Activated CD8-positive, alpha-beta memory T cell treated with anti-CD3 and anti-CD28 coated beads for 4 hours (primary cell): ENCODE measurements at places on chromosomes 3 and 15.

DNA sequence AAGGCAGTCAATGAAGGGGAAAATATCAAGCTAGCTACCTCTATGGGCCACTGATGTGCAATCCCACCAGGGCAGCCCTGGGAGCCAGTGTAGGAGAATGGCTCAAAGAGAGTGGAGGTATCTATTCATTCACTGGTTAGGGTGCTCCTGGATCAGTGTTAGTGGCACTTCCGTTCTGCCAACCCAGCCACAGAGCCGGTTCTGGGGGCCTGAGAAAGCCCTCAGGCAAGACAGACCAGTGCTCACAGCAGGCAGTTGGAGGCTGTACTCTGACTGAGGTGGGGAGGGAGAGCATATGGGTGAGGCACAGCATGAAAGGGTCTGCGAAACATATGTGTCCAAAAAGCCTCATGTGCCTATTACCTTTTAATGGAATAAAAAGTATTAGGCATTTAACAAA lies 109.3 kb downstream of the KCNMB2 start:
- no peak for DNase-seq

DNA sequence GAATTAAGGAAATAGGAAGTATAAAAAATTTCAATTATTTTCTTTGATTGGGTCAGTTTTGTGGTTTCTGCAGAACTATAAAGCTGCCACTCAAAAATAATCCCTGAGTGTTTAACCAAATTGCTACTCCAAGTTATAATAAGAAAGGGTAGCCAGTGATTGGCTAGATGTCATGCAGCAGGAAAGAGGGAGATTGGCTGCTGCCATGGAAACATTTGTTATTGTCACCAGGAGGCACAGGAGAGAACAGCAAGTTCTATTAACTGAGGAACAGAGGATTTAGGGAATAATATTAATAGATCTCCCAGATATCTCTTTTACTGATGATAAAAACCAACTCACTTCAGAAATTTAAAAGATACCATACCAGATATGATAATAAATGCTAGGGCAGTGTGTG lies 42.6 kb downstream of the CLDN1 start:
- DNase-seq: no peak

GRCh38 chr15:61309031-61309511 lies 80.0 kb upstream of the RORA start:
- no peak for DNase-seq

DNA sequence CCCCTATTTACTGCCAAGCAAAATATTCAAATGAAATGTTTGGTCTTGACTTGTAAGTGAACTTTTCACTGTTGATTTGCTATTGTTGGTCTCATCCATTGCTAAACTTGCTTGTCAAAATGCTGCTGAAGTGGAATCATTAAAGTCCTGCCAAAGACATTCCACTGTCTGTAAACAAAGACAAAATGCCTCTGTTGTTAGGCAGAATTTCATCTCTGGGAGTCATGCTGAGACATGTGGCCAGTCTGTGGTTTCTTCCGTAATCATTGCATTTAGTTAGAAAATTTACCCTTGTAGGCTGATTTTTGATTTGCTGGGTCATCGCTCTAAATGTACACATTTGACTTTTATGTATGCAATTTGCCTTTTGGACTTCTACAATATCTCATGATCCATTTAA lies 577.7 kb downstream of the MECOM start:
- no peak for DNase-seq

DNA sequence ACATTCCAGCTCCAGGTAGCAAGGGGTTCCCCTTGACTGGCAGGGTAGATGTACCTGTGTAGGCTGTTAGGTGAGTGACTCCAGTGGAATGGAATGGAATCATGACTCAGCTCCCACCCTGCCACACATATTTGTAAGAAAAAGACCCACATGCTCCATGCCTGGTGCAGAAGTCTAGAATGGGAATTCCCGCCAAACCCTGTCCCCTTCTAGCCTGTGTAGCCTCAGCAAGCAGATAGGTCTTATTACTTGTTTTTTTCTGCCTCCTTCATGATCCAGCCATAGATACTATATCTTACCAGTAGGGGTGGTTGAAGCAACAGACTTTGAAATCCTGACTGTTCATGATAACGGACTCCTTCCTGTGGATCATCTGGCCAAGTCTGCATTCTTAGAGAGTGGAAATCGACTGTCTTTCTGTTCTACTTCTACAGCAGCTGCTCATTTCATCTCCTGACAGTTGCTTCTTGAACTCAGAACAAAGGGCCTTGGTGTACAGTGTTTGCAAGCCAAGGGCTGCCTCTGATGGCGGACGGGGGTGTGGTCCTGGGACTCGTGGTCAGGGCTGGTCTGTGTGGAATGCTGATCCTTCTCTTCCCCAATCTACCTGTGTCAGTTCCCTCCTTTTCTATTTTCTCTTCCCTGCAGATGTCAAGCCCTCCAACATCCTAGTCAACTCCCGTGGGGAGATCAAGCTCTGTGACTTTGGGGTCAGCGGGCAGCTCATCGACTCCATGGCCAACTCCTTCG lies 16.3 kb downstream of the SNAPC5 start:
- no peak for DNase-seq
